ENCODE measurements at places on chromosomes 6 and 20.

DNA sequence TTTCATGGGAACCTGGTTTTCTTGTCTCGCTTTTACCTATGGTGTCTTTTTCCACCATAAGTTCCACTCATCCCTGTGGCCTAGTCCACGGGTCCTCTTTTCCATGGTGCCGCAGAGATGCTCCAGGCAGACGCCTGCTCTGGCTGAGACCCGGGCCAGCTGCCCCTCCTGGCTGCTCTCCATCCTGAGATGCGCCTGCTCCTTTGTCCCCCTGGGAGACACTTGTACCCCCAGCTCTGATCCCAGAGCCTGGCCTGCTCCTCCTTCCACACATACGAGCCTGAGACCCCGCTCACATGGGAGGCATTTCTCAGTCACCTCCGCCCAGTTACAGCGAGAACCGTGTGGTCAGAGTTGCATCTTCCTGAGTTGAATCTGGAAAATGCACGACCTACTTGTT is 29.6 kb downstream of the RNASET2 start:
- DNase-seq = no peak

DNA sequence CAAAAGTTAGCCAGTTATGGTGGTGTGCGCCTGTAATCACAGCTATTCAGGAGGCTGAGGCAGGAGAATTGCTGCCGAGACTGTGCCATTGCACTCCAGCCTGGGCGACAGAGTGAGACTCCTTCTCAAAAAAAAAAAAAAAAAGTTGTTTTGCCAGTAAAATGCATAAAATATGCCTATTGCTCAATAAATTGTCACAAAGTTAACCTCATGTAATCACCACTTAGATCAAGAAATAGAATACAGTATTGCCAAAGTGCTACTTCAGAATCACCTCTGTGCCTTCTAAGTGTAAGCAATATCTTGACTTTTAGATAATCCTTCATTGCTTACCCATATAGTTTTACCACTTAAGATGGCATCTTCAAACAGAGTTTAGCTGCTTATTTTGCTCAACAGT is 80.7 kb downstream of the TRMT11 start:
- no peak for DNase-seq

DNA sequence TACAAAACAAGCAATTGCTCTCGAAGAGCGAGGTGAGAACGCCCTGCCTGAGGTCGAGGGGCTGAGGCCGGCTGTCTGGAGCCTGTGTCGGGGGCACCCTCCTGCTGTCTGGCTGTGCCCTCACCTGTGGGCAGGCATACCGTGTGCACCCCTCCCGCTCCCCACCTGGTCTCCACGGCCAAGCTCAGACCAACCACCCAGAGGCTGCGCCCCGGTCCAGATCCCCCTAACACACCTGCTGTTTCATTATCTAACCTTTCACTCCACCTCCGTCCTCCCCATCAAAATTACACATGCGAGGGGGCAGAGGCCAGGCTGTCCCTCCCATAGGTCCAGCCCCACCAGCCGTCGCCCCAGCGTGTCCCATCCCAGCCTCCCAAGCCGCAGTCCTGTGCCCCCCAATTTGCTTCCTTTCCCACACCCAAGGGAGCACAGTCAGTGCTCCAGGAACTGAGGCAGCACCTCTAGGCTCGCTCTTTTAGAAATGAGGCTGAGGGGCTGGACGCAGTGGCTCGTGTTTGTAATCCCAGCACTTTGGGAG is 35.2 kb downstream of the NTSR1 start:
- DNase-seq = no peak

- DNase-seq = no peak
These were observed 191.0 kb downstream of the TPBG start for GRCh38 chr6:82554666-82555065.

DNA sequence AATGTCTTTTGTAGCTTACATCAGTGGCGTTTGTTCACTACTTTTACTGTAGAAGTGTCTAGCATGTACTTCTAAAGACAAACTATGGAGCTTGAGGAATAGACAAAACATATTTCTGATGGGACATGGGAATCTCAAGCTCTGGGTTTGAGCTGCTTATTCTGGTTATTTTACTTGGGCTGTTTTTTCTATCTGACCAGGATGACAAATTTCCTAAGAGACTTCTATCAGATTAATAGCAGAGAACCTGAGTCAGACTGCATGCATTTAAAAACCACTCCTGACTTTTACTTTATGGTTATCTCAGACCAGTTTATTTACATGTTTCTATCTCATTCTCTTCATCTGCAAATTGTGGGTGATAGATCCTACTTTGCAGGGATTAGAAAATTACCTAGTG is 1282.3 kb upstream of the GJE1 start:
- no peak for DNase-seq

DNA sequence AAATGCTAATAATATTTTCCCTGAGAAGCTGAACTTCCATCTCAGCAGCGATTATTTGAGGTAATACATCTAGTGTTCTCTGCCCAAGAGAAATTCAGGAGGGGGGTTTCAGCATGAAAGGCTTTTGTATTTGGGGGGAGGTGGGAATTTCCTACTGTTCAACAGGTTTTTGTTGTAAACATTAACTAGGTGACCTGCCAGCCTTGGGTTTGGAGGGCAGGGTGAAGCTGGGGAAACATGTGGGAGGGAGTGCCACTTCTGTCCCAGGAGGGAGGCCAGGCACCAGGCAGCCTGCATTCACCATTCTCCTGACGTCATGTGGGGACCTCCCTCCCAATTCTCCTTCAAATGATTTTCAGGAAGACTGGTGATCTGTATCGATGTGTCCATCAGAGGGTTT is 37.7 kb upstream of the PKHD1 start:
- no peak for DNase-seq

DNA sequence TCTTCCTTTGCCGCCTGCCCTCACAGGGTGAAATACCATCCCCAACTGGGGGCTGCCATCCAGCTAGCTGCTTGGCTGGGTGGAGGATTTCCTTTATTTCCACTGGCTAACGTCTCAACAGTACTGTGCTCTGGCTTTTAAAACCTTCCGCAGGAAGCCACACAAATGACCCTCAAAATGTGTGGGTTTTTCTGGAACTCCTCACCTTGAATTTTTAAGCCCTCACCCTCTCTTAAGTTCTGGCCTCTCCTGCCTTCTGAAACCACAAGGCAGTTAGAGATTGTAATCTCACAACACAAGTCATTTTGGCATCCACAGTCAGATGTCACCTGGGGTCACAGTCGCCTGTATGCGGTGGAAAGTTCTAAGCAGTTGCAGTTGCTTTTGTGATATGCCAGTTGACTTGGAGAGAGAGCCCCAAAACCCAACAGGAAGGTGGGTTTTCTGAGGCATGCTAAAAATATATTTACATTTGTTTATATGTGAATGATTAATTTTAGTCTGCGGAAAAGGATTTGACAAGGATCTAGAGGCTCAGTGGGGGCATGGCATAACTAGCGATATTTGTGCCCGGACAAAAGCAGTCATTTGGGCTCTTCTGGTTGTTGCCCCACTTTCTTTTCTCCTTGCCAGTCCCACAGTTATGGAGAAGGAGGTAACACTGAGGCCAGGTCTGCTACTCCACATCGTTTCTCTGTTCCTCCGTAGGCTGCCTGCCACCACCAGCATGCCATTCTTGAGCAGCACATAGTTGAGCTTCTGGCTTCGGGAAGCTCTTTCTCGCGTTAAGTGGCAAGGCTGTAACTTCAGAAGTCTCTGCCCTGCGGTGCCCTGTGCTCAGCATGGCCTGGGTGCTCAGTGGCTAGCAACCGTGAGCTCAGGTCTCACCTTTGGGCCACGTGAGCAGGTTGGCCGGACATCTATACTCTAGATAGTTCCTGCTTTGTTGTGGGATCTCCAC is 335.3 kb downstream of the CD83 start:
- no peak for DNase-seq

GRCh38 chr20:62947532-62948300 is 4.8 kb upstream of the SLC17A9 start:
- no peak for DNase-seq

GRCh38 chr6:114465511-114465910 is 122.7 kb upstream of the HS3ST5 start:
- DNase-seq = no peak

- DNase-seq = no peak
These were observed 410.2 kb downstream of the CDC5L start for GRCh38 chr6:44797746-44798145.

DNA sequence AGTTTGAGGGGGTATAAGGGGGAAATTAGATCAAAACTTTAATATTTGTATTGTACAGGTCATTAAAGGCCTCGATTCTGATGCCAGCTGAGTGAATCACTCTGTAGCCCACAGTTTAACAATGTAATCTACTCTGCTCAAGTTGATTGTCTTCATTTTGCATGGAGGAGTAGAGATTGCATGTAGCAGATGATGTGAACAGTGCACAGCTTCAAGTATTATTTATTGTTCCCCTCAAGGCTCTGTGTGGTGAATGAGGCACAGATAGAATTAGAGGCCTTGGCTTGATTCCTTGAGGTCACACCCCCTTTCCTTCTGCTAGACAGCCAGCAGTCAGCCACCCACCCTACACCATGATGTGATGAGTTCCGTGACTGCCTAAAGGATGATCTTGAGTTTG is 38.1 kb downstream of the TXLNB start:
- no peak for DNase-seq

DNA sequence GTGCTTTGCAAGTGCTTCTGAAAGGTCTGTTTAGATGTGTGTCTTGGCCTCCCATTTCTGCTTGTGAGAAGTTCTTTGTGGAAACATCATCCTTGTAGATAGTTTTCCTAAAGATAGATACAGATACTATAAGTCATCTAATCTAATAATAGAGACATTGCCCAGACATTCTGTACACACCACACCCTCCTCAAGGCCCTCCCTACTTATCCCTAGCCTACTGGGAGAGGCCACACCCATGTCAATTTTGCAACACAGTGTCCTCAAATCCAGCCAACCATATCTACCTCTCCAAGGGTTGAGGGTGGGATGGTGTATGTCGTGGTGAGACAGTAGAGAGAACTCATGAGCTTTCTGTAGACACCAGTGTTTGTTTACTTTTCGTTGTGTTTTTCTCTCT is 6.2 kb downstream of the KDM1B start:
- no peak for DNase-seq
